Activated CD4-positive, alpha-beta T cell treated with anti-CD3 and anti-CD28 coated beads for 36 hours (primary cell): ENCODE measurements at places on chromosomes 5 and 9. TPM values are rescaled to one million over a fixed set of nuclear protein-coding genes. Genes with fewer than 3 reads are reported as not detected.

DNA sequence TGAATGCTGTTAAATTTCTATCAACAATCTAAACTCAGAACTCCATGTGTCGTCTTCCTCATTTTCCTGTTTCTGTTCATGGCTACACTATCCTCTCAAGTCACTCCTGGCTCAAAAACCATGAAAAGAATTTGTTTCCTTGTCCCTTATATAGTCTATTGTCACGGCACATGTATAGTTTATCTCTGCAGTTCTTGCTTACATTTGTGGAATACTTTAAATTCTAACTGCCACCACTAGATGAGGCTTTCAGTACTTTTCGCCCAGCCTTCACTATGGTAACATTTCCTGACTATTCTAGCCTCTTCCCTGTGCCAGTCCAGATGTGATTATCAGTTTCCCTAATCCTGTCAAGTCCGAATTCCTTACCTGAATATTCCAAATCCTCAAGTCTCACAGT lies 34.6 kb downstream of the PKD2L2 start:
- no peaks in the 10 kb centered on the region for H3K27me3 ChIP-seq
- H3K4me3 ChIP-seq, result no peak overlapping the region
- peaks cover under 1% of the 10 kb centered on the region for H3K36me3 ChIP-seq
- no peak for DNase-seq

GRCh38 chr5:121462441-121462840 lies 389.2 kb upstream of the FTMT start:
- no peaks in the 10 kb centered on the region for H3K27me3 ChIP-seq
- no peak overlapping the region for H3K4me3 ChIP-seq
- H3K27ac ChIP-seq, result no peak overlapping the region
- no peak for DNase-seq
- H3K4me1 ChIP-seq, result no peaks in the 10 kb centered on the region

Gene RAB3C
- not detected for total RNA-seq

Gene DDX4
- not detected for total RNA-seq

- no peak overlapping the region for H3K4me3 ChIP-seq
- DNase-seq, result peak; percentile 62
- H3K27ac ChIP-seq, result no peak overlapping the region
- no peaks in the 10 kb centered on the region for H3K27me3 ChIP-seq
Measured at GRCh38 chr9:116494815-116495634, 192.1 kb upstream of the TRIM32 start.

DNA sequence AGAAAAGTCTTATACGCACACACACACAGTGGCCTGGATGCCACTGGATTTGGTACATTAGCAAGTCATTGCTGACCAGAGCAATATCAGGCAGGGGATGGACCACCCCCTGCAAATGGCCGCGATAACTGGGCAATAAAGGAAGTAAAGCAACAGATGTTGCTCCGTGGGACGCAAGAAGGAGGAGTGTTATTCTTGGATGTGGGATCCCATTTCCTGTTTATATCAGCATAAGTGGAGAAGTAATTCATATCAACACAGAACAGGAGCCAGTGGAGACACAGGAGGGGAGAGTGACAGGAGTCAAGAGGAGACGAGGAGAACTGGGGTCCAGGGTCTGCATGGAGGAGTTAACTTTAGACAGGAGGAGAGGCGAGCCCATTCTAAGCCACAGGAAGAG lies 18.4 kb downstream of the RUFY1 start:
- no peak overlapping the region for H3K4me3 ChIP-seq
- H3K27me3 ChIP-seq, result no peaks in the 10 kb centered on the region
- no peak overlapping the region for H3K27ac ChIP-seq
- peaks cover 26% of the 10 kb centered on the region for H3K36me3 ChIP-seq

DNA sequence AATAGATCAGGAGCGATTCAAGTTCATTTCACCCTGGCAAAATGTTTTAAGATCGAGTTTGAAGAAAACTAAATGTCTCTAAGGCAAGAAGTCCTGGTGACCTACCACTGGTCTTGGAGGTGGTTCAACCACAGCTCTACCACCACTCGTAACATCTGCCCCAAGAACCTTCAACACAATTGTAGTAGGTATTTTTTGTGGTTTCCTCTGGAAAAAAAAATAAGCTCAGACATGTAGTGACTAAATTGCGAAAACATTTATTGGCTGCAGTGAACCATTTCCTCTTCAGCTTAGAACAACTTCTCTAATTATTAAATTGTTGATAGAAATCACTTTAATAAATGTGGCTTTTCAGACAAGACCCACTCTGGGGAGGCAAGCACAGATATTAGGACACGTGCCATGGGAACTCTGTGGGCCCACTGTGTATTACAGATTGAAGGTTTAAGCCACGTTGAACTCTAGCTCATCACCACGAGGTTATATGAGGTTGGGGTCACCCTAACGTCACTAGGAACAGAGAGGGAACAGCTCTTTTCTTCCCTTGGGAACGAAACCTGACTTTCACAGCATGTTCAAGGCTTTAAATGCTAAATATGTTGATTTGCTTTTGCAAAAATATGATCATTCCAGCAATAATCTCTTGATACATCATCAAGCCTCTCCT lies 142.9 kb downstream of the HSD17B3 start:
- DNase-seq, result no peak
- no peaks in the 10 kb centered on the region for H3K36me3 ChIP-seq
- no peak overlapping the region for H3K27ac ChIP-seq
- H3K4me3 ChIP-seq, result no peak overlapping the region

Gene C5orf52
- total RNA-seq, result not detected
